ENCODE measurements at places on chromosomes 16 and 17.

DNA sequence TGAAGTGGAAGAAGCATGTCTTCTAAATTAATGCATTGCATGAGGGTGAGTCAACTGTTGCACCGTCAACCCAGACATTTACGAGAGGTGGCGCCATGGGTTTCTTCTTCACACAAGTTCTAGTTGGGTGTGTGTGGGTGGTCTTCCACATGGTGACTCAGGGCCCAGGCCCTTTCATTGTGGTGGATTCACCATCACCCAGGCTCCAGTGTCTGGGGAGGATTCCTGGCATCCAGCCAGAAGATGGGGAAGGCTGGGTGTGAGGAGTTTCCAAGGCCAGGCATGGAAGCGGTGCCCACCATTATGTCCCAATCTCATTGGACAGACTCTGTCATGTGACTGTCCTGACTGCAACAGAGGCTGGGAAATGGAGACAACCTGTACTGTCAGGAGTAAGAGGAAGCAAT is 21.4 kb upstream of the JPH3 start:
- no peak for DNase-seq

DNA sequence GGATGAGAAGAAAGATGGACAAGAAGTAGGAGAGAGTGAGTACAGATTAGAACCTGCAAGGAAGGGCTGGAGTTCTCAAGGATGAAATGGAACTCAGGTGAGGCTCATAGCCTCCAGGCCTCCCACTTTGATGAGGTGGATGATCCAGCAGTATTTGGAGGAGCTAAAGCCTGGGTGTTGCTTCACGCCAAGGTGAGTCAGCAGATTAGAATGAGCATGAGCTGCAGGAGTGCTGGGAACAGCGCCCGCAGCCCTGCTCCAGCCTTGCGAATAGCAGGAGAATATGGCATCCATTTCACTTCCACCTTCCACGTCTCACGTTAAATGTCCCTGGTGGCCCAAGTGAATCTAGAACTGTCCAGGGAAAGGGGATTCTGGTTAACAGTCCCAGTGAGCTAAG is 94.4 kb upstream of the CPHXL start:
- no peak for DNase-seq

DNA sequence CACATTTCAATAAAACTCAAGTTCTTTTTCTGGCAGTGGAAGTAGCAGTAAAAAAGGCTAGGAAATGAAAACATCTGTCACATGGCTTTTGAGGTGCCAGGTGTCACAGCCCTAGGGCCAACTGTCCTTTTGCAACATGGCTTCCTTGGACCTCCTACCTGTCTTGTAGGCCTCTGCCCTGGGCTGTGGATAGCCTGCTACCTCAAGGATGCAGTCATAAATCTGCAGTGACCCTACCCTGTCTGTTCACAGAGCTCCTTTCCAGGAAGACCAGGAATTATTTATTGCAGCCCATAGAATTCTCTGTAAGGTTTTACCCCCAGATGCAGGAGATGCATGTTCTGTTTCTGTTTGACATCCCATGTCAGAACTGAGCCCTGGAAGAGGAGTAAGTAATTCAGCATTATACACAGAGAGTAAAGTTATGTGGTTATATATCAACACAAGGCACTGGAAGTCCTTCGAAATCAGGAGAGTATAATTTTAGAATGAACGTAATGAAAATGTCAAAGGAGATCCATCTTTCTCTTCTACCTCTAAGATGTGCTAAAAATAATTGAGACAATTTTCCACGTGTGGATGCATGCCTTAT is 172.6 kb downstream of the MAP2K4 start:
- DNase-seq = no peak

GRCh38 chr17:2690165-2691068 is 21.1 kb downstream of the CLUH start:
- DNase-seq = no peak

DNA sequence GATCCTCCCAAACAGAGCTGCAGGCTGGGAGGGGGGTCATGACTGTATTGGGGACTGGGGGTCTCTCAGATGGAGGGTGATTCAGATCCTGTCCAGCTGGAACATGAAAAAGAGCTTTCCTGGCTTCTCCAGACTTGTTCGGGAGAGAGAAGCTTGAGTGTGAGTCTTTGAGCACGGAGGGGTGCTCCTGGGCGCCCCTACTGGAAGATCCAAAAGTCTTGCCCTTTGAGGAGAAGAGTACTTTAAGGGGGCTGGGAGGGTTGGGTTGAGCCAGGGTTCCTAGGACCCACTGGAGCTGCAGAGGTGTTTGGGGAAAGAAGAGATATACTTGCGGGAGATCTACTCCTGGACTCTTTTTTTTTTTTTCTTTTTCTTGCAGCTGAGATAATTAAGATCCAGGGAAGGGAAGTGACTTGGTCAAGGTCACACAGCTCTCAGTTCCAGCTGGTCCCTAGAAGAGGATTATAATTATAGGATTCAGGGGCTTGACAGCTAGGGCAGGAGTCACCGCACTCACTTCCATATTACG is 8.4 kb downstream of the RARA start:
- DNase-seq = no peak

DNA sequence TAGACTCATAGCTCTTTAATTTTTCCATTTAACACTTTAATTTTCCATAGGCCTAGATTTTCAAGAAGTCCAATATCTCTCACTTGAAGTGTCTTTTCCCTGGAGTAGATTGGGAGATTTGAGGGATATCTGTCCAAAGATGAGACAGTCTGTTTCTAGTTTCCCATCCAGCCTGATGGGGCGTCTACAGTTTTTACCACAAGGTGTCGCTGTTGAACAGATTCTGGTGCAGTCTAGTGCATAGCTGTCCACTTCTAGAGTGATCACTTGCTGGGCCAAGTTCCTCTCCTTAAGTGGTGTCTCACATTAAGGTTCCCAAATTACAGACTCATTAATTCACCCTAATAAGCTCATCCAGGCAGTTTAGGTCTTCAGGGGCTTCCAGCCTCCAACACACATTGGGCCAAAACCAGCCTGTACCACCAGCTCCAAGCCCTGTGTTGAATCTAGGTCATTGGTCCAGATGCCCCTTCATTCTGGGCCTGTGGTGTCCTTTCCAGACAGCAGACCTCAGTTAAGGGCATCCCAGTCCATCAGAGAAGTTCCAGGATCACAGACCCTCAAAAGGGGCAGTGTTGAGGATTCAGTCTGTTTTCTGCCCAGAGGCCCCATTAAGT is 9.4 kb downstream of the SNX20 start:
- DNase-seq = no peak

GRCh38 chr17:67215991-67216421 is 29.0 kb downstream of the HELZ start:
- no peak for DNase-seq

- DNase-seq = no peak
These were observed 42.1 kb upstream of the BHLHA9 start for GRCh38 chr17:1227917-1228780.

- DNase-seq = no peak
These were observed 6.2 kb downstream of the SLC13A5 start for GRCh38 chr17:6706996-6707395.

GRCh38 chr16:25395528-25395927 is 137.9 kb upstream of the ZKSCAN2 start:
- DNase-seq = no peak

GRCh38 chr17:45319239-45319703 is 2.5 kb upstream of the MAP3K14 start:
- DNase-seq = no peak

Data from DMS153 (cell line).